ENCODE measurements at places on chromosomes 2 and 18.

DNA sequence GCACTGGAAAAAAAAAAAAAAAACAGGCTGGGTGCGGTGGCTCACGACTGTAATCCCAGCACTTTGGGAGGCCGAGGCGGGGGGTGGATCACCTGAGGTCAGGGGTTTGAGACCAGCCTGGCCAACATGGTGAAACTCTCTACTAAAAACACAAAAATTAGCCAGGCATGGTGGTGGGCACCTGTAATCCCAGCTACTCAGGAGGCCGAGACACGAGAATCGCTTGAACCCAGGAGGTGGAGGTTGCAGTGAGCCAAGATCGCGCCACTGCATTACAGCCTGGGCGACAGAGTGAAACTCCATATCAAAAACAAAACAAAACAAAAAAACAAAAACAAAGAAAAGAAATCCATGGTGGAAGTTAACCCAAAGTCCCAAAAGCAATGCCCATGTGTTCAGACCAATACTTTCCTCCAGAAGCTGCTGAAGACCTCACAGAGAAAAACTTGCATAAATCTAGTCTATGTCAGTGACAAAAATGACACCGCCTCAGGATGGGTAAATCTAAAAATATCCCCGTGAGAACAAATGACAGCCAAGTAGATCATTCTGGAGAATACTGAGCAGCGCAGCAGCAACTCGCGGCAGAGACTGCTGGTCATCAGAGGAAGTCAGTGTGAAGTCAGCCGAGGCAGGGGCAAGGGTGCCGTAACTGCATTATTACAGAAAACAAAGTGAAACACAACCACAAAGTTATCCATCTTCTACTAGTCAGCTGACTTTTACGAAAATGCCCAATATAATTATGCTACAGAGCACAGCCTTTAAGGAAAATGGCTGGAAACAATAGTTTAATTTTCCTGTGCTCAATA, 41.0 kb downstream of the LPIN2 start:
- H3K27ac ChIP-seq = peak overlapping the region; percentile 65
- H3K4me3 ChIP-seq = peak overlapping the region; percentile 0
- no peaks in the 10 kb centered on the region for H3K36me3 ChIP-seq
- no peaks in the 10 kb centered on the region for H3K27me3 ChIP-seq
- H3K4me1 ChIP-seq = peaks cover 6% of the 10 kb centered on the region

DNA sequence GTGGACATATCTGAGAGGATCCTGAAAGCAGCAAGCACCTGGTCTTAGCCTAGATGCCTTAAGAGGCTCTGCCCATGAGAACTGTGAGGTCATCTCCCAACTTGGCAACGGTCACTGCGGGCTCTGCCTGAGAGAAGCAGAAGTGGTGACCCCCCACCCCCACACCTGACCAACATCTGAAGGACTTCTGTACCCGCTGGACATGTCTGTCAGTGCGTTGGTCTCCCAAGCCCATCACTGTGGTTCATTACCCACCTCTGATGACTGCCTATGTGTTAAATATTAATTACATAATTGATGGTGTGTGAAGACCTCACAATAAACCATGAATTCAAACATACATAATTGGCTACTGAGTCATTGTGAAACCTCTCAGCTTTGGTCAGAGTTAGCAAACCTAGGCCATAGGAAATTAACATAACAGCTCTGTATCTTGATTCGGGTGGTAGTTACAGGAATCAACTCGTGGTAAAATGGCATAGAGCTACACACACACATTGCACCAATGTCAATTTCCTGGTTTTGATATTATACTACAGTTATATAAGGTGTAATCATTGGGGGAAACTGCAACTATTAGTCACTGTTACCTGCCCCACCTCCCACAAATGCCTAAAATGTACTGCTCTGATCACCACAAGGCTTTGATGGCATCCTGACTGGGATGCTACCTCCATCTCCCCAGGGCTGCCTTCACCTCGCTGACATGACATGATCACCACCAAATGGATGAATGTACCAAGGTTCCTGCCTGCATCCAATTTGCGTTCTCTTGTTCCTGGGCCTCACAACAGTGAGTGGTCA, 4.3 kb upstream of the GALNT1 start:
- H3K36me3 ChIP-seq = no peaks in the 10 kb centered on the region
- no peak for DNase-seq
- H3K4me3 ChIP-seq = no peak overlapping the region
- no peak overlapping the region for H3K27ac ChIP-seq

DNA sequence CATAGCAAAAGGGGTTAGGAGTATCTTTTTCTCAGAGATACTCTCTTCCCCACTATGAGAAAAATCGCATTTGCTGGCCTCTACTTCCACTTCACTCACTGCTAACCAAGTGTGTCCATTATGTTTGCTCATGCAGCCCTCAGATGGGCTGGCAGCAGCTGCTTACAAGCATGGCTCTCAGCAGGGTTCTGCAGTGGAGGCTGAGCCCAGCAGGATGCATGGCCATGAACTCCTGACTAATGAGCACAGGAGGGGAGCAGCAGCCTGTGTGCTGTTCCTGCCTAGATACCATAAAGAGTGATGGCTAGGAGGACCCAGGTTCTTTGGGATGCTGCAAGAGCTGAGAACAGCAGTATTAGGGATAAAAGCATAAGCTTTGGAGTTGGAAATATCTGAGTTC, 316.9 kb upstream of the THSD7B start:
- no peak for DNase-seq
- no peaks in the 10 kb centered on the region for H3K27me3 ChIP-seq
- no peaks in the 10 kb centered on the region for H3K4me1 ChIP-seq
- H3K27ac ChIP-seq = no peak overlapping the region
- H3K36me3 ChIP-seq = no peaks in the 10 kb centered on the region

DNA sequence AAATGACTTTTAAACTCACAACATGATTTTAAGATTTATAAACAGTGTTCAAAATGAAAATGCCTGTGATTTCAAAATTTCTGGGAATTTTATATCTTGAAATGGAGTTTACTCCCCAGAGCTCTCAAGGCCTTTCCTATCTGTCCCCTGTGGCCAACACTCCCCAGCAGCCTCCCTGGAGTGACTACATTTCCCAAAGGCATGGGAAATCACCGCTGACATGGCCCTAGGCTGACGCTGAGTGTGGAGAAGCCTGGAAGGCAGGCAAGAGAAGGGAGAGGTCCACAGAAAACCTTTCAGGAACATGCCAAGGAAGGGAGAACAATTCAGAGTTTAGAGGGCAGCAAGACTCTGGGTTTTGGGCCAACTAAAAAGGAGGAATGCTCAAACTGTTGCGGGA, 20.2 kb upstream of the ZFP36L2 start:
- H3K4me1 ChIP-seq = peaks cover 18% of the 10 kb centered on the region
- H3K4me3 ChIP-seq = no peak overlapping the region
- no peaks in the 10 kb centered on the region for H3K36me3 ChIP-seq
- no peak for DNase-seq

- H3K4me1 ChIP-seq = no peaks in the 10 kb centered on the region
- no peaks in the 10 kb centered on the region for H3K36me3 ChIP-seq
- no peaks in the 10 kb centered on the region for H3K27me3 ChIP-seq
- no peak overlapping the region for H3K27ac ChIP-seq
- no peak overlapping the region for H3K4me3 ChIP-seq
- DNase-seq = no peak
These were observed 130.7 kb upstream of the GPC1 start for GRCh38 chr2:240304746-240305161.

GRCh38 chr2:36965751-36966369, 476 bp downstream of the STRN start:
- H3K4me3 ChIP-seq = peak overlapping the region; percentile 86
- peak; percentile 14 for DNase-seq
- no peaks in the 10 kb centered on the region for H3K36me3 ChIP-seq
- H3K27me3 ChIP-seq = no peaks in the 10 kb centered on the region
- peaks cover 62% of the 10 kb centered on the region for H3K4me1 ChIP-seq
